Effector CD4-positive, alpha-beta T cell (primary cell): ENCODE measurements at places on chromosomes 2 and 18.

- no peak for DNase-seq
Measured at GRCh38 chr2:28780496-28780895, 28.9 kb downstream of the PPP1CB start.

GRCh38 chr2:148577845-148578492 lies 66.6 kb upstream of the EPC2 start:
- no peak for DNase-seq

DNA sequence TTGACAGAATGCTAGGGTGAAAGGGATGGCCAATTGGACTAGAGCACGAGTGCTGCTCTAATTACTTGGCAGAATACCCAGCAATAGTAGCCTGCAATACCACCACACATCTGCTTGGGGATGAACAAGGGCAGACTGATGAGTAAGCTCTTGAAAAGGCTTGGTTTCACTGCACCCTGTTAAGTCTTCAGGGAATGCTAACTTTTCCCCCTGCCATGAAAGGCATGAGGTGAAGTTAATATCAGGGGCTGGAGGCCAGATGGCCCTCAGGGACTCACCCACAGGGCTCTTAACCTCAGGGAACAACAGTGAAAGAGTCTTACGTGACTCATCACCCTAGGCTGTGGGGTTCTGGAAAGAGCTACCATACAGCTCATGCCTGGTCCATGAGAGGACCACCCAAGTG lies 51.7 kb upstream of the MYL1 start:
- no peak for DNase-seq

DNA sequence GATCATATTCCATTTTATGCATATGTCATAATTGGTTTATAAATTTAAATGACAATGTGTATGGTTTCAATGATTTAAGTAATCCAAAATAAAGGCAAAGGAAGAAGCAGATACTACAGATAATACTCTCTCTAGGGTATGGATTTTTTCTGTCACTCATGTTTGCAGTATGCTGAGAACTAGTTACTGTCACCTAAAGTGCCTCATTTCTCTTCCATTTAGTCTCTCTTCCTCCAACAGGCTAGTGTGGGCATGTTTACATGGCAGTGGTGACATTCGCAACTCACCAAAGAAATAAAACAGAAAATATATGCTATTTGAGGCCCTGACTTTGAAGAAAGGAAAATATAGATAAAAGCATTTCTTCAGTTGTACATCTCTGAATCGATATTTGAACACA lies 1460.4 kb upstream of the ZEB2 start:
- DNase-seq, result no peak

DNA sequence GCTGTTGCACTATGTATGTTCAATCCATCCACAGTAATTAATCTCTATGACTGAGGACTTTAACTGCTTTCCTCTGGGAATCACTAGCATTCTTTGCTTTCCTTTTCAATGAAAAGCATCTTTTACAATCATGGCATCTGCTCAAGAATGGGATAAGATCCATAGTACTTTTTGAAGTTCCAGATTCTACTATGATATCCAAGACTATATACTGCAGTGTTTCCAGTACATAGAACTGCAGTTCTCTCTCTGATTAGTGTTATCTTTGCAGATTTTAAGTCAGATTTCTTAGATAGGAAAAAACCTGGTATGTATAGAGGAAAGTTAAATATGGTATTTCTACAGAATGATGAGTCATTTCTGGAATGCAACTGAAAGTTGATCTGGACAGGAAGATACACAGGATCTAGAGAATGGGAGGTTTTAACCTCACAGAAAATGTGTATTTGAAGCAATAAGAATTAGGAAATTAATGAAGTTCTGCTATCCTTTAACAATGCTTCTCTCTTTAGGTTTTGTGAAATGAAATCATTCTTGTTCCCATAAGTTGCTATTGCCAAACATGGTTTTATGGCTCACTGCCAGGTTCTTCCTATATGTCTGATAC lies 670.7 kb downstream of the ERBB4 start:
- no peak for DNase-seq

DNA sequence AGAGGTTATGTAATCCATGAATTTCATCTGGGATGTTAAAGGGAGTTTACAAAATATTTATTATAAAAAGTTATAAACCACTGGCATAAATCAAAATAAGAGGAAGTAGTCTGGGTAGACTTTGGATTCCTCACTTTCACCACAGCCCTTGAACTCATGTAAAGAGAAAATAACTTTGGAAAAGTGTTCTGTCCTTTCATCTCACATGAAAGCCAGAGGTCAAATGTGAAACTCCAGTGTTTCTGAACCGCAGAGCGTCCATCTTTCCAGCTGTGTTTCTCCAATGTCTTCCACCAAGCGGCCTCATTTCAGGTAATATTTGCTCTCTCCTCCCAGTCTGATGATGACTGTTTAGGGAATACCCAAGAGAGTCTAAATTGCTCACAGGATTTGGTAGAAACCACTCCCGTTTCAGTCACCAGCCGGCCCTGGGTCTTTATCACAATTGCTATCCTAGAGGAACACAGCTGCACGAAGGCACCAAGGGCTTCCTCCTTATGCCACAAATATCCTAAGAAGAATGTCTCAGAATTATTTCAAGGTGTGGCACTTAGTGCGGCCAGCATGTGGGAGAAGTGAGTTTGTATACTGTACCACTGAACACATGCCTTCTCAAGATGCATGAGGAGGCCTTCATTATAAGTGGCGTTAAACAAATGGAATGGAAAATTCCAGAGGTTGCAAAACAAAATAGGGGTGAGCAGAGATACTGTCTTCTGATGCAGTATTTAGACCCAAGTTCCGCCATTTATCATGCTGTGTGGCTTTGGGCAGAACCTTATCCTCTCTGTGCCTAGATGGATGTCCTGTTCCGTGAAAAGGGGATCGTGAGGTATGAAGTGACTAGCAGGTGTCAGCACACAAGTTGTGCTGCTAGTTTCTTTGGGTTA lies 63.8 kb downstream of the ACTR2 start:
- no peak for DNase-seq

- no peak for DNase-seq
Measured at GRCh38 chr2:241673797-241674725, 12.6 kb downstream of the DTYMK start.

GRCh38 chr2:191970867-191971266 lies 124.0 kb upstream of the CAVIN2 start:
- DNase-seq, result no peak

DNA sequence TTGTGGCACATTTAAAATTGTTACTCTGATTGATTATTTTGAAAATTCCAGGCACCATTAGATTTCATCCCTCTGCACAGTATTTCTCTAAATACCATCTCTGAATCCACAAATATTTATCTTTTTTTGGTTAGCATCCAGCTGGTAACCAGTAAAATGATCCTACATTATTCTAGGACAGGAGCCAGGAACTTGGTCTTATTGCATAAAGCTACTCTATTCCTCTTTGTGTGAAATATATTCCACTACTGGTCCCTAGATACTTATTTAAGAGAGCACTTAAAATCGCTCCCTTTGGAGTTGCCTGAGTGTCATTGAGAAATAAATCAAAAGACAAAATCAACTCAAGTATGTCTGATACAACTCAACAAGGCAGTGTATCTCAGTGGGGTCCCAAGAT lies 7.4 kb upstream of the MBOAT2 start:
- no peak for DNase-seq

- DNase-seq, result no peak
Measured at GRCh38 chr18:11074889-11075288, 74.5 kb downstream of the PIEZO2 start.

DNA sequence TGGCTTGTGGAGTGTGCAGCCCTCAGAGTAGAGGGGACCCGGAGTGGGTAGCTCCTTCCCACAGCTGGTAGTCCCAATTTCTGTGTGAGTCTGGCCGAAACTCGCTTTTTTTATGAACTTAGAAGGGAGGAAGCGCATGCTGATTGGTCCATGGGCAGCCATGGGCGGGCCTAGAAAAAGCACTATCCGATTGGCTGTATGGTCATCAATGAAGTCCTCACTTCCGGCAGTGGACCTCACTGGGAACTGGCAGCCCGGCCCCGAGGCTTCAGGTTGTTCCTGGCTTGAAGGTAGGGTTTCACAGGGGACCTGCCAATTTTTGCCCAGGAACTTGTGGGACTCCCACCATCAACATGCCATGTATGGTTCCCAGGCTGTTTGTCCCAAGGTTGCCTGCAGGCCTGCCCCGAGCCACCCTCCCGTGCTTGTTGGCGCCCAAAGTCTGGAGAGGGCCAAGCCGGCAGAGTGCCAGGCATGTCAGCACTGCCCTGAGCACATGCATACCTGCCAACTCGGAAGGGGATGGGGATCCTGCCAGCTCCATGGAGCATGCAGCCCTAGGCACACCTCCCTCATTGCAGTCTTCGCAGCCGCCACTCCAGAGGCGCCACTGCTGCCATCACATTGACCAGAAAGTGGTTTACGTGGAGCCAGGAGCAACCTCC lies 98.5 kb downstream of the ATP9B start:
- no peak for DNase-seq

DNA sequence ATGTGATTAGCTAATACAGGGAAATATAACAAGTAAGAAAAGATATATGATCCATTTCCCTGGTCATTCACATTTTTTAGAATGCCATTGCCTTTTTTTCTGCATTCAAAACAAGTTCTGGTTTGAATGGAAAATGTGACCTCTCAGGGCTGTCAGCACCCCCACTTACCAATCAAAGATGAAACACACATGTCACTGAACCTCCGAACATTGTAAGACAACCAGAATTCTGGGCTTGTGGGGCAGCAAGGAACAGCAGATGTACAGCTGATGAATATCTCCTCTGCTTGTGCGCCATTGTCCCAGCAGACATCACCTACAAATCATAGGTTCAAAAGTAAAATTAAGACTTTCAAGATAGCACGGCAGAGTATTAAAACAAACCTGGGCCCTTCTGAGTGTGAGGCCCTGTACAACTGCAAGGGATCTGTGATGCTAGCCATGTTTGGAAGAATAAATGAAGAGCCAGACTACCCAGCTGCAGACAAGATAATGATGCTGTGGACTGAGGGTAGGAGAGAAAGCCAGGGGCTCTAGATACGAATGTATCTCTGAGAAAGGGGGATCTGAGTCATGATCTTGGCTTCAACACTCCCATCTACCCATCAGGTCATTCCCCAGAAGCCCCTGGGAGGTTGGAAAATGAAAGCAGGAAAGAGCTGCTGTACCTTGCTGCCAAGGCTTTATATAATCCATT lies 108.7 kb upstream of the SERTAD2 start:
- DNase-seq, result no peak

DNA sequence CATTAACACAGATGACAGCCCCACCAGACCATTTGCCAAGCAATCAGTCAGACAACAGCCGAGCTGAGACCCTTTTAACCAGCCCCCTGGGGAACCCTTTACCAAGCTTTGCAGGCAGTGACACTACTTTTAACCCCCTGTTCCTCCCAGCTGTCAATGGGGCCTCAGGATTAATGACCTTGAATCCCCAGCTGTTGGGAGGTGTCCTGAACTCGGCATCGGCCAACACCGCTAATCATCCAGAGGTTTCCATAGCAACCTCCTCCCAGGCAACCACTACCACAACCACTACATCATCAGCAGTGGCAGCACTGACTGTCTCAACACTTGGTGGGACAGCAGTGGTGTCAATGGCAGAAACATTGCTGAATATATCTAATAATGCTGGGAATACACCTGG lies 160.9 kb upstream of the EPC2 start:
- no peak for DNase-seq

GRCh38 chr2:177763531-177764265 lies 308.9 kb downstream of the PDE11A start:
- peak; percentile 69 for DNase-seq

GRCh38 chr2:68110102-68110501 lies 47.3 kb upstream of the C1D start:
- DNase-seq, result no peak

DNA sequence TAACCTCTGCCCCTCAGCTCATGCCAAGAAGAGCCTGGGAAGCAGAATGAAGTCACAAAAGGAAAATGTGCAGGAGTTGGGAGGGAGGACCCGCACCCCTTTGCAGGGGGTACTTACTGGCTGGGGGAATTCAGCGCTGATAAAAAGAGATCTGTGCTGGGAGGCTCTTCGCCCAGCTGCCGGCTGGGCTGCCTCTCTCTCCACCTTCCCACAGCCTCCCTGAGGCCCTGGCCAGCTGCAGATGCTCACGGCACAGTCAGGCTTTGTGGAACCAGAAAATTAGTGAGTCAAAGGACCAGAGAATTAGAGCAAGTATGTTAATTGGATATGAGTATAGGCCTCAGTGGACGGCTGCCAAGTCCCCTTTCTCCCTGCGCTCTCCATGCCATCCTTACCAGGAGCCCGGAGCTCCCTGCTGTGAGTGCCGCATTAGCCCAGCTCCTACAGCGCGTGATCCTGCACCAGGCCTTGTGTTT lies 181.7 kb upstream of the SH3BP4 start:
- no peak for DNase-seq

DNA sequence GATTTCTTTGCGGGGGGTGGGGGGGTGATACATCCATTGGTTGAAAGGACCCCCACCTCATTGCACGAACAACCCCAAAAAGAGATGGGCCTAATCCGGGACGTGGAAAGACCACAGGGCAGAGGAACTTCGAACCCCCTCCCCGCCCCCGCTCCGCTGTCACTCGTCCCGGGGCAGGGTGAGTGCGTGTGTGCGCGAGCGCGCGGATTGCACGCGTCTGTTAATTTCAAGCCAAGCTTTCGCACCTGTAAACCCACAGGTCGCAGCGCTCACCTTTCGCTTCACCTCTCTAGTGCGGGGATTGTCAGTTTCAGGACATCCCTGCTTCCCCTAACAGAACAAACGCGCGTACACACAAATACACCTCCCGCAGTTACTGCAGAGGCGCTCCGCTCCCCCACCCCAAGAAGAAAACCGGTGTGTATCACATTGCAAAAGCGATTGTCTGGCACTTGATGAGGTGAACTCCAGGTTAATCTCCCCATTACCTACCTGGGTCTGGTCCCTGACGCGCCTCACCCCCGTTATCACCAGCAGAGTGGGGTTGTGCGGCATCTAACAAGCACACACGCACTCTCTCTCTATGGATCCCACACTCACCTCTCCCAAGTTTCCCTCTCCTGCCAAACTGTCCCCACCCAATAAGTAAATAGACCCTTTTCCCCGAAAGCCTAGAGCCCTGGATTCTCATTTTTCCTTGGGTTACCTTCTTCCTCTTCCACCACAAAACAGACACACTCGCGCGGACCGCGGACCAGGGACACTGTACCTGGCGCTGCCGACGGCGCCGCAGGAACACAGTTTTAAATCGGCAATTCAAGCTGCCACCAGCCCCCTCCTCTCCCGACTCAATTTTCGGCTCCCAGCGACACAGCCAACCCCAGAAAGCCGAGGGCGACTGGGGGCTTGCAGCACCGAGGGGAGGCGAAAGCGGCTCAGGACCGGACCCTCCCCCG lies 1.0 kb downstream of the CYP26B1 start:
- DNase-seq, result no peak

- DNase-seq, result no peak
Measured at GRCh38 chr2:152661076-152661475, 56.2 kb downstream of the PRPF40A start.

- DNase-seq, result no peak
Measured at GRCh38 chr2:21438949-21439348, 315.2 kb downstream of the TDRD15 start.

- no peak for DNase-seq
Measured at GRCh38 chr2:233288663-233289062, 19.0 kb upstream of the SAG start.
